ENCODE measurements at places on chromosomes 5 and 9.
A peak's percentile ranks its signal among the peaks of the same experiment; 100 is the strongest.

- DNase-seq, result peak; percentile 42
Measured at GRCh38 chr5:32583582-32584232, 1.6 kb upstream of the SUB1 start.

DNA sequence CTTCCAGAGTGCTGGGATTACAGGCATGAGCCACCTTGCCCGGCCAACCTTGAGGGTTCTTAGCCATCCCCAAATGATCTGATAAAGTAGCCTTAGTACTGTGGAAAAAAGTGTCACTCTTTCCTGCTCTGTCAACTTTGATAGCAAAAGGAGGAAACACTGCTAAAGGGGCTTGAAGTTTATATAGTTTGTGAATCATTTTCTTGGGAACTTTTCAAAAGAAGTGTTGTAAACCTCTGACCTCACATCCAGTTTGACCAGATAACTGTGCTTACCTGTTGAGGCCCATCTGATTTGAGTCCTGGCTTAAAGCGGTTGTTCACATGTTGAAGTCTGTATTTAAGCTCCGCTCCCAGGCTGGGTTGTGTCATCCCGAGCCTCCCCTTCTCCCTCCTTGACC, 303.3 kb downstream of the DOCK8 start:
- no peak for DNase-seq

DNA sequence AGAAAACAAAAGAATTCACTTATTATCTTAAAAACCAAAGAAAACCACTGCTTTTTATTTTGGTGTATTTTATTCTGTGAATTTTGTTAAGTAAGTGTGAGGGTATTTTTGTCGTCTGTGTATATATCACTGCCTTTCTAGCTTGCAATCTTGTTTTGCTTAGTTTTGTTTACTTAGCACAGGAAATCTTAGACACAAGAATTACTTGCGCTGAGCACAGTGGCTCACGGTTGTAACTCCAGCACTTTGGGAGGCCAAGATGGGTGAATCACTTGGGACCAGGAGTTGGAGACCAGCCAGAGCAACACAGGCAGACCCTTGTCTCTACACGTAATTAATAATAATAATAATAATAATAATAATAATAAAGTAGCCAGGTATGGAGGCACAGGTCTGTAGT, 230.3 kb downstream of the PAPPA start:
- no peak for DNase-seq

DNA sequence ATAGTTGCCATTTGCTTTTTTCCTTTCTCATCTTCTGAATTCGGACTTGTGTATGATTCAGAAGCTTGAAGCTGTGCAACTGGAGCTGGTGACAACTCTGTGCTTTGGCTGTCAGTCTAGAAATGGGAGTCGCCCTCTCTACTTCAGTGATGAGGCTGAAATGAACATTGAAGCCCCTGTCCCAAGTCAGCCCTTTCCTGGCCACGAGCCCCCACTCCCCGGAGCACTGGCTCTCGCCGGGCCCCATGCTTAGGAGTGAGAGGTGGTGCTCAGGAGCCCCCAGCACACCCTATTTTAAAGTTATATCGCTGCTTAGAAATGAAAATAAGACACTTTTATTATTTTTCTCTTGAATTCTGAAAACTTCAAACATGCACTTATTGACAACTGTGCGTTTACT, 66.0 kb downstream of the PSMB7 start:
- no peak for DNase-seq

DNA sequence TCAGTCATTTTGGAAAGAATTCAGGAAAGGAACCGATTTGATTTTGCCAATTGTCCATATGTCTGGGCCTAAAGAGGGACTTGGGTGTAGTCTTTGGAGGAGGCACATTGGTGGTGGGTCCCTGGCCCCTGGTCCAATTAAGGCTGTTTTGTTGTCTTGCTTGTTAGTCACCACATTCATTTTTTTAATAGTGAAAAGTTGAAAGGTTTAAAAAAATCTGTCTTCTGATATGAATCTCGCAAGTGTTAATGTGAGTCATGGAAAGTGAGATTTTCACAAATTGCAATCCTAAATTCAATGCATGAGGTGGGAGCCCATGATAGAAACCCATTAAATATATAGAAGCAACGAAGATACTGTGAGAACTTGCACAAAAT, 165.9 kb upstream of the OTULINL start:
- DNase-seq, result no peak

- DNase-seq, result no peak
Measured at GRCh38 chr5:56465769-56466135, 232.6 kb upstream of the ANKRD55 start.

DNA sequence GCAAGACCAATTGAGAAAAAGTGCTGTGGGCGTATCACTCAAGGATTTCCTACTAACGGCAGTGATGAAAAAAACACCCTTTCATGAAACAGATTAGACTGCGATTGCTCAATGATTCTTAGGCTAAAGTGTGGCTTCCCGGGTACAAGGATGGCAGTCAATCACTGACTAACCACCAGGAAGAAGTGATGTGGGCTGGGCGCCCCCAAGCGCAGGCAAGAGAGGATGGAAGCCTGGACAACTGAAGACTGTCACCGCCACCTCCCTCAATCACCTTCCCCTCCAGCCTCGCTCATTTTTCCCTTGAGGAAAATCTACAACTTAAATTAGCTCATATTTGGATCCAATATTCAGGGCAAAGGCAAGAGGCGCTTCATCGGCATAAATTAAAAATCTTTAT, 707.2 kb downstream of the MTRR start:
- no peak for DNase-seq

GRCh38 chr5:40799258-40799657, 1.1 kb upstream of the PRKAA1 start:
- DNase-seq, result no peak

DNA sequence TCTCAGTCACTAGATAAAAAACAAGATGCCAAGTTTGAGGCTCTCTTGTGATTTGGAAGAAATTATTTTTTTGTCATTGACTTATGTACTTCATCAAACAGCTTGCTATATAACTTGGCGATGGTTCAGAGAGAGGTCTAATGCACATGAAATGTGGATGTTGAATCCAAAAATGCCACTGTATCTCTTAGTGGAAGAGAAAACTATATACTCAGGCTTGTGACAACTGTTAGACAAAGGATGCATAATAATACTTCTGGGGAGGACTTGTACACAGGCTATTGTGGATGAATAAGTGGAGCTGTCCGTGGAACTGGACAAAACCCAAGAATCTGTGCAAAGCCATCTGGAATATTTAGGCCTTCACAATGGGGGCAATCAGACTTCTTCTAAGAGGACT, 162.9 kb upstream of the NMUR2 start:
- no peak for DNase-seq

DNA sequence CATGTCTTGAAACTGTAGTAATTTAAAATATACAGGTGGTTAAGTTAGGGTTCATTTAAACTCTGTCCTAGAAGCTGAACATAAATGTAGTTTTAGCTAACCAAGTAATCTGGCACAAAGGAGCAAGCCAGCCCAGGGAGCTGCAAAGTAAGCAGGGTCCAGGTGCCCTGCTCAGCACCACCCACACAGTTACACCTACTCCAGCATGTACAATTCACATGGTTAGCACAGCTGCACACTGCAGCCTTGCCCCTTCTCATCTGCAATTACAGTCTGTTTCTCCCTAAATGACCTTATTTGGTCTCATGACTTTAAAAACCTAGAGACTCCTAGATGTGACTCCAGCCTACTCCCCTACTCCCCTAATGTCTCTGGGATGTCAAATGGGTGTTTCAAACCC, 128.4 kb downstream of the EPB41L4A start:
- no peak for DNase-seq

- DNase-seq, result no peak
Measured at GRCh38 chr9:136935651-136936050, 8.9 kb downstream of the FBXW5 start.

- no peak for DNase-seq
Measured at GRCh38 chr5:138264183-138264582, 10.2 kb downstream of the GFRA3 start.

DNA sequence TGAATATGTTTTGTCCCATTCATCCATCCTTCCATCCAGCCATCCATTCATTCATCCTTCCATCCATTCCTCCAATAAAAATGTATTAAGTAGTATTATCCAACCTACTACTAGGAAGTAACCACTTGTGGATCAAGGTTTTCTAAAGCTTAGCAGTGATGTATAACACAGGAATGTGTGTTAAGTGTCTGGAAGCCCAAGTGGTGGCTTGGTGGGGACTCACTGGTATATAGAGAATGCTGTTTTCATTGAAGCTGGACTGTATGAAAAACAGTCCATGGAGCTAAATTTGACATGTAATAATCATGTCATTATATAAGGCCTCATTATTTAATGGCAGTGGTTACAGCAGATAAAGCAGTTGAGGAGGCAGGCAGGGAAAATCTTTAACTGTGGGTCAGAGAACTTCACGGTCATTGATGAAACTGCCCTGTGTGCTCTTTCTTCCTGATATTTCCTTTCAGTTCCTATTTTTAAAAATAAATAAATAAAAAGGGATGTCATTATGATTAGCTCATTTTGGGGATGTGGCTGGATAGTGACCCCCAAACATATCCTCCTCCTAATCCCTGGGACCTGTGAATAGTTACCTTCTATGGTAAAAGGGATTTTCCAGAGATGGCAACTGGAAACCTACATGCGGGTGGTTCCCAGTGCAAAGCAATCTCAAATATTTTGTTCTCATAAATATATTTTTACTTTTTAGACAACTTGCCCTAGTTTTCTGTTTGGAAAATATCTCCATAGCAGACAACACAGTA, 82.3 kb downstream of the DAPK1 start:
- DNase-seq, result no peak

DNA sequence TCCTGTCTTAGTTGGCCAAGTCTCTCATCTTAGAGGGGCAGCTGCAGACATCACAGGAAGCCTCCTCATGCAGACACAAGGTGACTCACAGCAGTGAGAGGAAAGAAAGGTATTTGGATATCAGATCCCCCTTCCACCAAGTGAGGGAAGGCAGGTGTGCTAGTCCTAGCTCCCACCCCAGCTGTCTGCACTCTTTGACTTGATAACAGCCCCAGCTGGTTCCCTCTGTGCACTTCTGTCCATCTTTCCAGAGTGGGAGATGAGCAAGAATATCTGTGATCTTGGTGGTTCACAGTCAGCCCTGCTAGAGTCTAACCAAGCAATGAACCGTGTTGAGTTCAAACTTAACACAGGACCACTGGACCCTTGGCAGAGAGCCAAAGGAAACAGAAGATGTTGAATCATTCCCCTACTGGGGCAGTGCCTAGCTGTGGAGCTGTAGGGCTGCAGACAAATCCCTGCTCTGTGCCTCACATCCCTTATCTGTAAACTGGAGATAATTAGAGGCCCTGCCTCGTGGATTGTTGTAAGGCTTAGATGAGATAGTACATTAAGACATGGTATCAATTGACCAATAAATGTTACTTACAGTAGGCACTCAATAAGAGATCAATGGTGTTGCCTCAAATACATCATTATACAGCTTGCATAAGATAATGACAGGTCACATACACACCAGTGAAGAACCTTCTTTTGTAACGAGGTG, 39.1 kb downstream of the SH3RF2 start:
- peak; percentile 46 for DNase-seq

DNA sequence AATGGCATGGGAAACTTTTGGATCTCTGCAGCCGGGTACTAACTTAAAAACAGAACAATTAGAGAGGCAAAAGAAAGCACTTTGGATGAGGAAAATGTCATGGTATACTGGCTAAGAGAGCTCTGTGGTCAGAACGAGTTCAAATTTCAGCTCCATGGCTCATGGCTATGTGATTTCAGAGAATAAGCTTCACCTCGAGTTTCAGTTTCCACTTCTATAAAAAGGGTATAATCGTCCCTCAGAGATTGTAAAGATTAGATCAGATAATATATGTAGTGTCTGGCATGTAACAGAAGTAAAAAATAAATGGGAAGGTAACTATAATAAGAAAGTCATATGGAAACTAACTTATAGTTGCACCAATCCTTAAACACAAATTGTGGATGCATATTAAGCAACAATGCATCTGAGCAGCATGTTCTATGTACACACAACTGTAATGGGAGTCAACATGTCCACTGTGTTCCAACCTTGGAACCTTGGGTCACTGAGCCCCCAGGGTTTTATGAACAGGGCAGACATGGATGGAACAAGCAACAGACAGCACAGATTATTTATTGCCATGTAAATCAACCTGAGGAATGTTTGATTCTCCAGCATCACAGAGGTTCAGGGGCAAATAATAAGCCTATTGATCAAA, 145.4 kb downstream of the MAPKAP1 start:
- DNase-seq, result no peak

- no peak for DNase-seq
Measured at GRCh38 chr9:123370526-123371227, 14.7 kb downstream of the CRB2 start.

- no peak for DNase-seq
Measured at GRCh38 chr5:147349241-147349640, 114.4 kb downstream of the STK32A start.

- DNase-seq, result no peak
Measured at GRCh38 chr9:136169495-136169894, 35.4 kb downstream of the LHX3 start.

- DNase-seq, result no peak
Measured at GRCh38 chr9:106684940-106685695, 177.8 kb upstream of the ZNF462 start.

- no peak for DNase-seq
Measured at GRCh38 chr5:44981708-44982107, 173.0 kb downstream of the MRPS30 start.

DNA sequence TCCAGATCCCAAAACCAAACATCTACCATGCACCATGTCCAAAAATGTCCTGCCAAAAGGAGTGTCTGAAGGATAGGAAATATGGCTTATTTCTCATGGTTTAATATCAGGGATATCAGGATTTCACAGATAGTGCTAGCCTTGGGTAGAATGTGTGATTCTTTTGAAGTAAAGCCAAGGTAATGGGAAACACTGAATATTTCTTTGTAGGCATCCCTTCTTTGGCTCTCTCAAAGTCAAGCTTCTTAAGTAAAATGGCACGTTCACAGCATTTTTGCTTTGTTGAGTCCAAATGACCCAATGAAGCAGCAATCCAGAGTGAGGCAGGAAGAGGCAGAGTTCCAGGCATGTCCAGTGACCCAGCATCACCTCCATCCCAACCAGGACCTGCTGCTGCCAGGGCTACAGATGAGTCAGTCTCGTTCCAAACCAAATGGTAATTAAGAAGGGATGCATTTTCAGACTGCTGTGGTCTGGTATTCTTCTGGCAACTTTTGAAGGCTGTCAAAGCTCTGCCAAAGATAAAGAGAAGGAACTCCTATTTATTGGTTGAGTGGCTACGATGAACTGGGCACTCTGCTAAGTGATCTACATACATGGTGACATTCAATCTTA, 678.8 kb upstream of the KLF4 start:
- DNase-seq, result no peak

DNA sequence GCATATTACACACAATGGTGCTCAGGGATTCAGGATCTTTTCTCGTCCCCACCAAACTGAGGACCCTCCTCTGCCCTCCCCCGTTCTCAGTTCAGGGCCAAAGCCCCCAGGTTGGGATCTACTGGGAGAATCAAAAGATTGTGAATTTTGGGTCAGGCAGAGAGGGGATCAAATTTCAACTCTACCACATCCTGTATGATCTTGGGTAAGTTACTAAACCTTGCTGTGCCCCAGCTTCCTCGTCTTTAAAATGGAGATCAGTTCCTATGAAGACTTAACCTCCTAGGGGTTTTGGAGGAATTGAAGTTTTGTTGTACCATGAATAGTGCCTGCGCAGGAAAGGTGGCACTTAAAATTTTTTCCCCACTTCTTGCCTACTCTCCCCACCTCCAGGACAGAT, 62.4 kb downstream of the RAI14 start:
- no peak for DNase-seq

All from mesendoderm (in vitro differentiated cells).